ENCODE measurements at places on chromosomes 11 and 22.

GRCh38 chr22:26357281-26357680 is 71.8 kb upstream of the ASPHD2 start:
- DNase-seq: no peak

- no peak for DNase-seq
Measured at GRCh38 chr11:12770966-12771597, 96.9 kb downstream of the TEAD1 start.

- no peak for DNase-seq
Measured at GRCh38 chr11:15907806-15908205, 448.5 kb downstream of the SOX6 start.

- no peak for DNase-seq
Measured at GRCh38 chr11:102226702-102227490, 90.4 kb upstream of the BIRC3 start.

- no peak for DNase-seq
Measured at GRCh38 chr22:19948057-19948760, 6.6 kb upstream of the TXNRD2 start.

DNA sequence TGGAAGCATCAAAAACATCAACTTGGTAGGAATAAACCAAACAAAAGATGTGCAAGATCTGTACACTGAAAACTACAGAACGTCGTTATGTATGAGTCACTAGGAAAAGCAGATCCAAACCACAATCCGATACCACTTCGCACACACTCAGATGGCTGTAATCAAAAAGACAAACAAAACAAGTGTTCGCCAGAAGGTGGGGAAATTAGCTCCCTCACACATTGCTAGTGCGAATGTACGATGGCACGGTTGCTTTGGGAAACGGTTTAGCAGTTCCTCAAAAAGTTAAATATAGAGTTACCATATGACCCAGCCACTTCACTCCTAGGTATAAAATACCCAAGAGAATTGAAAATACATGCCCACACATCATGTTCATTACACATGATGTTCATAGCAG is 14.8 kb upstream of the CARD10 start:
- peak; percentile 52 for DNase-seq

DNA sequence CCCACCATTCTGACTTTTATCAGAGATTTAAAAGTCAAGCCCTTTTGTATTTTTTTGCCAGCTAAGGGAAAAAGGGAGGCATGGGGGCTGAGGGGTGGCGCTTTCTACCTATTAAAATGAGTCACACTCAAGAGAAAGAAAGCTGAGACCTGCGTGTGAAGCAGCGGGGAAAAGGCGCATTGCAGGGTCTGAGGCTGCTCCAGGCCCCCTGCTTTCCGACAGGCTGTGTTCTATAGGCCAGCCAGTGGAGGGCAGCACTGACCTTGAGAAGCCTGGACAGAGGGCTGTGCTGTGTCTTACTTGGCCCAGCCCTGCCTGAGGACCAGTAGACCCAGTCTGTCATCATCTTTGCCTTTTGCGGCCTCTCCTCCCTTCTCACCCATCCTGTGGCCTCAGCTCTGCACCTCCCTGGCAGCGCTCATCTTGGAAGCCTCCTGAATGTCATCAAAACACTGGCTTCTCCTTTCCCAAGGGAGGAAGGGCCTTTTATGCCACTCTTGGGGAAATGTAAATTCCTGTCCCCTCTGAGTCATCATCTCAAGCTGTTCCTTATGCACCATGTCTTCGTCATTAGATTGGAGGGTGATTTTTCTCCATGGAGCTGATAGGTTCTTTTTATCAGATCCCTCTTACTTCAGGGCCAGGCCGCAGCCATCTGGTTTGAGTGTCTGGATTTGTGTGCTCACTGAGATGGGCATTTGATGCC is 12.6 kb upstream of the MAPK8IP1 start:
- peak; percentile 21 for DNase-seq

GRCh38 chr11:111537336-111537860 is 3.1 kb upstream of the LAYN start:
- no peak for DNase-seq

GRCh38 chr22:17890892-17891291 is 116.6 kb upstream of the BID start:
- DNase-seq: no peak

DNA sequence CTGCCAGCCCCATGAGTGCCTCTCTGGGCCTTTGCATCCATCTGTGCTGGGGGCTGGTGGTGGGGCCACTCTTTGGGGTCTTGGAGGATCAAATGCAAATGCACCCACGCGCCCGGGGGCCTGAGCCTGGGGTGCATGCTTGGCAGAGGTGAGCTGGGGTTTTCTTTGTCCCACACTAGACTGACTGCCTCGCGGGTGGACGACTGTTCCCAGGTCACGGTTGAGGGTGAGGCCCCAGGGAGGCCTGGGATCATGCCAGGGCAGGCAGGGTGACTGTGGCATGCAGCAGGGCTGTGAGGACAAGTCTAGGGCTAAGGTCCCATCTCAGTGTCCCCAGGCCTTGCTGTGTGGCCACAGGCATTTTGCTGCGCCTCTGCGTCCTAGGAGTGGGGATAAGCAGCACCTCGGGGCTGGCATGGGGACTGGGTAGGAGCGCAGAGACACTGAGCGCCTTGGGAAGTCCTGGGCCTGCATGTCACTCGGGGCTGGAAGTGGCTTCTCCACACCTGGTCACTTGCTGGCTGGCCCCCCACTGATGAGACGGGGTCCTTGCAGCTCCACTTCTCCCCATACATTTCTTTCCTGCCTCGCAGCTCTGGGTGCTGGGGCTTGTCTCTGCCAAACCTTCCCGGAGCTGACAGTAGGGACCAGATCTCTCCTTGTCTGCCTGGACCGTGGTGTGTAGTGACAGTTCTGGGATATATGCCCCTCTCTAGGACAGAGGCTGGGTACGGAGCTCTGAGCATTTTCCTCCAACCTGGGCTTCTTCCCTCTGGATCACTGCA is 133.1 kb downstream of the CTTN start:
- no peak for DNase-seq

GRCh38 chr11:7143908-7144307 is 55.1 kb downstream of the RBMXL2 start:
- peak; percentile 17 for DNase-seq

DNA sequence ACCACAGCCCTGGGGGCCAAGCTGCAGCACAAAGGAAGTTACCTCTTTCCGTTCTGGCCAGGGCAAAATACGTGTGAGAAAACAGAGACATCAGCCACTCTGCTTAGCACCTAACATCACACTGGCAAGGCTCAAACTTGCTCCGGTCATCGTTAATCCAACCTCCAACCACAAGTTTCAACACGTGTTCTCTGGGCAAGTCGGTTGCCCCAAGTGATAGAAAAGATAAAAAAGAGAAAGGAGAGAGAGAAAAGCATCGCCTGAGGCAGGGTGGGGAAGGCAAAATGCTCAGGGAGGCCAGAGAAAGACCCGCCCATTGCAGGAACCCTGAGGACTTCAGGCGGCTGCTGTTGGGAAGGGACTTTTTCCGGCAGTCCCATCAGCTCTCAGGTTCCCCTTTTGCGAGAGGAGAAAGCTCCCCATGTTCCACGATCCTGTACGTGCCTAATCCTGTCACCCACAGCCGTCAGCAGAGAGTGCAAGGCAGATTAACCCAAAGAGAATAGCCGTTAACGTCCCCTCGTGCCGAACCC is 18.5 kb upstream of the B4GALNT4 start:
- DNase-seq: no peak

- DNase-seq: no peak
Measured at GRCh38 chr22:42145175-42145574, 14.6 kb upstream of the CYP2D6 start.

DNA sequence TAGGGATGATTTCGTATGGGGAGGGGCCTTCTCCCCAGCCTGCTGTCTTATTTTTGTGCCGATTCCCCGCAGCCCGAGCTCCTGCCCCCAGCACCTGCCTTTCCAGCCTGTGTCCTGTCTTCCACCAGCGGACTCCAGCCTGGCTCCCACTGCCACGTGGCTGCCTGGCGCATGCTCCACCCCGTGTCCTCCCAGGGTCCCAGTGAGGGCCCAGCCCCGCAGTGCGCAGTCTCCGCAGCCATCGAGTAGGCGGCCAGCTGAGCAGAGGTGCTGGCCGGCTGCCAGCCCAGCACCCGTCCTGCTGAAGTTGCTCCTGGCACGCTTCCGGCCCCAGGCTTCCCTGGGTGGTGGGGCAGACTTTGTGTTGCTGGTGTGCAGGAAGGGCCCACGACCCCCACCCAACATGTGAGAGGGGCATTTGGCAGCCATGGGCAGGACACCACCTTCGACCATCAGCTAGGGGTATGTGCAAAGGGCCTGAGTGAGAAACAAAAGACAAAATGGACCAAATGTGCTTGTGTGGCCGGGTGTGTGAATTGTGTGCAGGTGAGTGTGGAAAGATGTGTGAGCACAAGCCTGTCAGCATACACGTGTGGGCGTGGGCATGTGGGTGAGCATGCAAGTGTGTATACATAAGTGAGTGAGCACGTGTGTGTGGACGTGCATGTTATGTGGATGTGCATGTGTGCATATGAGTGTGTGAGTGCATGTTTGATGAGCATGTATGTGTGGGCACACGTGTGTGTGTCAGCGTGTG is 55.9 kb downstream of the RTN4R start:
- no peak for DNase-seq

GRCh38 chr11:16935518-16936302 is 78.5 kb downstream of the PLEKHA7 start:
- DNase-seq: peak; percentile 29

DNA sequence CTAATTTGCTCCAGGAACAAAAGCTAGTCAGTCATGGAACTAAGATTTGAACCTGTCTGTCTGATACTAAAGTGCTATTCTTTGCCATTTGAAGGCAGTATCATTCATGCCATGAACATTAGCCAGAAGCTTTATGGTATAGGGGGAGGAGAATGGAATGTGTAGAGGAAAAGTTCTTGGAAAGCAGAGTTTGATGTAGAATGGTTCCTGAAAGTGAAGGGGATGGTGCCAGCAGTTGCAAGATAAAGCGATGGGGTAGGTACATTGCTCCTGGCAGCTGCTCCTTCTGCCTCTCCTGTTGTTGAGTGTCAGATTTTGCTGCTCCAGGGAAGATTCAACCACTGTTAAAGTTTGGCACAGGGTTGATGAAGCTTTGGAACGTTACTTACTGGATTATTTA is 53.4 kb downstream of the ARHGAP42 start:
- no peak for DNase-seq

- DNase-seq: peak; percentile 89
Measured at GRCh38 chr22:29821291-29822016, 16.6 kb downstream of the ASCC2 start.

DNA sequence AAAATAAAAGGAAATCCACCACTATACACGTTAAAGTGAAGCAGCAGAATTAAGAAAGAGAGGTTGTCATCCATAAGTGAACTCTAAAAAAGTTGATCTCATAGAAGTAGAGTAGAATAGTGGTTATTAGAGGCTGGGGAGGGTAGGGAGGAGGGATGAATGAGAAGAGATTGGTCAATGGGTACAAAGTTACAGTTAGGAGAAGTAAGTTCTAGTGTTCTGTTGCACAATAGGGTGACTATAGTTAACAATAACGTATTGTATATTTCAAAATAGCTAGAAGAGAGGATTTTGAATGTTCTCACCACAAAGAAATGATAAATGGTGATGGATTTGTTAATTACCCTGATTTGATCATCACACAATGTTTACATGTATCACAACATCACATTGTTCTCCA is 72.0 kb downstream of the CD82 start:
- no peak for DNase-seq

DNA sequence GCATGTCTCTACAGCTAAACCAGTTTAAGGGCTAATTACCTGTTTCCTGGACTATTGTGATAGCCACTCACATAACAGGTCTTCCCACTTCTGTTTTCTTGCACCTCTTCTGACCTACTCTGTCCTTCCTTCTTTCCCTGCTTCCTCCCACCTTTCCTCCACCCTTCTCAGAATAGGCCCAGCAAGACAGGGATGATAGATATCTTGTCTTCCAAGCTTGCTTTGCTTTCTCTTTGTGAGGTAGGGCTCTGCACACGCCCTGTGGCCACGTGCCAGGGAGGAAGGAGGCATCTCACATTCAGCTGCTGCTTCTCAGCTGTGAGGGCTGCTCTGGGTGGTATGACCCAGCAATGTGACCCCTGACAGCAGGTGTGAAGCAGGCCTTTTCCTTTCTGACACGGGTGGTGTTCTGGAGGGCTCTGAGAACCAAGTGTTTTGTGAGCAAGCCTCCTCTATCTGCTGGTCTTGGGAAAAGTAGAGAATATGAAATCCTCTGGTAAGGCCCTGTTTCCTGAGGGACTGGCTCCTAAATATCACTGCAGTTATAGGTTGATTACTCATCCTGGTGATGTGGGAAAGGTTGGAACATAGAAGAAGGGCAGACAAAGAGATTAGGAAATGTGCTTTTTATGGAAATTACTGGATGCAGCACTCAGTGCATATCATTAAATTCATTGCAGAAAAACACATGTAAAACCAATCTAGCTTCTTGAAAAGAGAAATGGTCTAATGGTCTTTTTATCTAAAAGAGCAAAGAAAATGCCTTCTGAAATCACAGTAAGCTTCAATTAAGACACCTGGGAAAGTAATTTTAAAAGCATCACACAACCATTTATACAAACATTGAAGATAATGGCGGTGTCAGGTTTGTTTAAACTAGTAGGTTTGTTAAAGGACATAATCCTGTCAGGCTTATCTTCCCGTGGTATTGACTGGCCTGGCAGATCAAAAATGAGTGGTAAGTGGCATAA is 8.5 kb downstream of the AMOTL1 start:
- no peak for DNase-seq

- DNase-seq: no peak
Measured at GRCh38 chr11:28938091-28938490, 829.9 kb downstream of the METTL15 start.

Measured in activated CD4-positive, alpha-beta T cell treated with anti-CD3 and anti-CD28 coated beads, Interleukin-2, amount 50 U/mL, for 16 hours (primary cell).